ENCODE measurements at places on chromosomes 12 and 14.

- DNase-seq, result no peak
Measured at GRCh38 chr14:96824283-96824682, 27.1 kb downstream of the VRK1 start.

DNA sequence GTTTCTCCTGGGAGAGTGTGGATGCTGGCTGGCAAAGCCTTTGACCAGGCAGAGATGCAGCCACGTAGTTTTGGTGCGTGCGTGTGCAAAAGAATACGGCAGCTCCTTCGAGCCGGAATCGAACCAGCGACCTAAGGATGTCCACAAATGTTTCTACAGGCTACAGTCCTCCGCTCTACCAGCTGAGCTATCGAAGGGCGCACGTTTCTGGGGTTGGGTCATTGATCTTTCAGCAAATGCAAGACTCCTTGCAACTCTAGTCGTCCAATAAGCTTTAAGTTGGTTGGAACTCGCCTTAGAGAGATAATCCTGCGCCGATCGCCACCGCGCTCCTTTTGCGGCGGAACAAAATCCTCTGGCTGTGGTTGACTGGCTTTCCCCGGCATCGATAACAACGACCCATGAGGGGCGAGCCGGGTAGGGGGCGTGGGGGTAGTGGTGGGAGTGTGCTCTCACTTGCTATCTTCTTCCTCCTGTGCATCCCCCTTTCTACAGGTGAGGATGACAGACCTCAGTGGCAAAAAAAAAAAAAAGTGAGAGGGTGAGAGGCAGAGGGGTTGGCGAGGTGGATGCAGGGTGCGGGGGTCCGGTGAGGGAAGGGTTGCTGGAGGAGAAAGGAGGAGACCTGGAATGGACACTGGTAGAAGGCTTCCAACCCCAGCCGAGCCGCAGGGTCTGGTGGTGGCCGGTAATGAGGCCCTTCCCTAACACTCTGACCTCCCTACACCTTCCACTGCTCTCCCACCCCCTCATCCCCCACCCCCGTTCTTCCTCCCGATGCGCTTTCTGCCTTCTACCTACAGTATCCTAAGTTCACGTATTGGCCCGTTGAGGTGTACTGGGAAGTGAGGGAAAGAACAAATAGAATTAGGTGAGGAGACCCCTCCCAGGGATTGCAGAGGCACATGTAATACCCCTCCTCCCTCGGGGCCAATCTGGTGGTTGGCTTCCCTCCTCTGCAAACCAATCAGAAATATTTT is 11.8 kb upstream of the OR6S1 start:
- no peak for DNase-seq

DNA sequence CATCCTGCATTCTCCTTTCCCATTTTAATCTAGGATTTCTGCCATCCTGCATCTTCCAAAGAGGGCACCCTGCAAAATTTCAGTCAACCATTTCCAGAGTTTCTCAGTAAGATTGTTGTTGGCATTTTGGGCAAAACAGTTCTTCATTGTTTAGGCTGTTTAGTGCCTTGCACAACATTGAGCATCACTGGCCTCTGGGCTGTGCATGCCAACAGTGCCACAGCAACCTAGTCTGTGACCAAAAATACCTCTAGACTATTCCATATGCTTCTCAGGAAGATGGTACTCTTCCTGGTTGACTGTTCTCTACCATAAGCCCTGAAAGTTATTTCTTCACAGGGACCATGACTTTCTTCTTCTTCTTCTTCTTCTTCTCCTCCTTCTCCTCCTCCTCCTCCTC is 32.5 kb upstream of the ISM2 start:
- no peak for DNase-seq

GRCh38 chr14:59278111-59278510 is 89.6 kb downstream of the DAAM1 start:
- no peak for DNase-seq

GRCh38 chr14:55373784-55374705 is 37.6 kb downstream of the ATG14 start:
- no peak for DNase-seq

DNA sequence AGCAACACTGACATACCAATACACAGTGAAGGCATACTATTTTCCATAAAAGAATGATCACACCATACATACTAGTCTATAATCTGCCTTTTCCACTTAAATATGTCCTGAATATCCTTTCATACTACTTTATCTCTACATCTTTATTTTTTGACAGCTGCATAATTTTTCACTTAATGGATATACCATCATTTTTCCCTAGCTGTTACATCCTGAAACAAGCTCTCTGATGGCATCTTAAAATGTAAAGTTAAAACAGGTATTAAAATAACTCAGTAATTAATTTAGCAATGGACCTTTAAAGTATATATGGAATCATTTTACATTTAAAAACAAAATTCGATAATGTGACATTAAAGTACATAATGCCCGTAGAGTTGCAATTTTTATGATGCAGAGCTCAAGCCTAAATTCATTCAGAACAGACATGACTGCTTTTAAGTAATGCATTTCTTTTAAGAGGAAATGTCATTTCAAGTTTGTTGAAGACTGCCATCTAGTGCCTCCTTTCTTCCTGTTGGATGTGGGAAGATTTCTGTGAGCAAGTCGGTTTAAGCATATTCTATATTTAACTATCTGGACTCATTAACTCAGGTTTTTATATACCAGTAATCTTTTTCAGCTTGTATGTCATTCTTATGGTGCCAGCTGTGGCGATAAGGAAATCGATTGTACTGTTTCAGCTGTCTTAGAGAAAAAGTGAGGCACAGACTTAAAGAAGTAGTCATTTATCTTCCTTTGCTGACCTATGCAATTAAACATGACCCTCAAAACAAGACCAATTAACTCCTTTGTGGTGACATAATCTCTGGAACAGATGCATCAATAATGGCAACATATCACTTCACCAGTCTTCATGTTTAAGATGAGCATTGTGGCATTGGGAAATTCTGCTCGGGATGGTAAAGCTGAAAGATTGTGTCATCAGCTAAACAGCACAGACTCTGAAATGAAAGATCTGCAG is 20.3 kb downstream of the PRICKLE1 start:
- DNase-seq, result no peak

GRCh38 chr12:92337128-92337527 is 191.5 kb upstream of the BTG1 start:
- DNase-seq, result no peak

GRCh38 chr12:65892841-65893251 is 68.6 kb downstream of the HMGA2 start:
- no peak for DNase-seq

DNA sequence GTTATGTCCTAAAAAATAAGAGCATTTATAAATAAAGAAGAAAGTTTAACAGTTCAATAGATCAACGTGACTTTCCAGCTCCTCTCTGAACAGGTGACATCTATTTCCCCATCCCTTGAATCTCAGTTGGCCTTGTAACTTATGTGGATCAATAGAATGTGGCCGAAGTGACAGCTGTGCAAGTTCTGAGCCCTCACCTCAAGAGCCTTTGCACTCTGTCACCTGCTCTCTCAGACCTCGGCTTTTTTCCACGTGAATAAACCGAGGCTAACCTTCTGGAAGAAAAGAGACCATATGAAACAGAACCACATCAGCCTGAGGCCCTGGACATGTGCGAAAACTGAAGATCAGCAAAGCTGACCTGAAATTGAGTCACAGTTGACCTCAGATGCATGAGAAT is 253.0 kb downstream of the DAD1 start:
- no peak for DNase-seq

All from vagina (tissue), 2 donors.